NCI-H2081 (cell line): ENCODE measurements at places on chromosomes 16 and 17.

- peak; percentile 90 for DNase-seq
Observed at GRCh38 chr17:18225121-18225641, at the start of gene LLGL1. Gene LLGL1 (plus strand): TSS chr17:18225635. CDS start chr17:18225683, 48 bp downstream.

DNA sequence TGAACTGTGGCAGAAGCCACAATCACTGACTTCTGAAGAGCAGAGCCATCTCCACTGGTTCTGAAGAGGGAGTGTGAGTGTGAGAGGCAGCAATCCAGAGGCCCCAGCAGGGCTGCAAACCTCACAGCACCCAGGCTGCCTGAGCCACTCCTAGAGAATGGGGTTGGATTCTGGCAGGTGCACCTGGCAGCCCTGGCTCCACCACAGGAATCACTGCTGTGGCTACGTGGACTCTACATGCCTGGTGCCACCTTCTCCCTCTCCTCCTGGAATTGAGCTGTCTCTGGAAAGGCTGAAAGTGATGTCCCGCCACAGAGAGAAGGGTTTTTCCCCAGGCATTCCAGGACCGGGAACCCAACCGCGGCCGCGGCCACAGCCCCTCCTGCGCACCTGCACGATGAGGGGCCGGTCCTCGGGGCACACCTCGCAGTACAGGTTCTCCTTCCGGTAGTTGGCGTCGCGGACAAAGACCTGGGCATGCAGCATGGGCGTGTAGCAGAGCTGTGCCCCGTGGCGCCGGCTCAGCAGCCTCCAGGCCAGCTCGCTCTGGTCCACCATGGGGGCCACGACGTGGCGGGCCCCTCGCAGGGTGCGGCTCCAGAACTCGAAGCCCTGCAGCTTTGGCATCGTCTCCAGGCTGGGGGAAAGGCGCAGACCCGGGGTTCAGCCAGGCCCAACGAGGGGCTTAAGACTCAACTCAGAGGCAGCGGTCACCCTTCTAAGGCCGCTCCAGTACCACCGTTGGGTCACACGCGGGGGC is 991 bp downstream of the DUS1L start:
- peak; percentile 48 for DNase-seq

DNA sequence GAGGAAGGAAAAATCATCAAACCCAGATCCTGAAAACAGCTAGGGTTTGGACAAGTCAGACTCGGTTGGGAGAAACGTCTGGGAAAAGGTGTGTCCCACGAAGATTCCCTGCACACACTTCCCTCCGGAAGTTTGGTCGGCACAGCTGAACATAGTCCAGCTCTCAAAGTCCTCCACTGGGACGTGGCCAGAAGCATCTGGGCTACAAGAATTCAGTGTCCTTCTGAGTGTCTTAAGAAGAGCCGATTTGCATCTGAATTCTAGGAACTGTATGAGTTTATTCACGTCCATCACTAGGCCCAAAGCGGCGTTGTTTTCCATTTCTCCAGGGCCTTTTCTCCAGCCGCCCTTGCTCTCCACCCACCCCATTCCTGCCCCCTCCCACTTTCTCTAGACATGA is 109.1 kb downstream of the C17orf67 start:
- no peak for DNase-seq

- DNase-seq: no peak
Observed at GRCh38 chr17:42188749-42189650, 3.7 kb upstream of the HCRT start.

DNA sequence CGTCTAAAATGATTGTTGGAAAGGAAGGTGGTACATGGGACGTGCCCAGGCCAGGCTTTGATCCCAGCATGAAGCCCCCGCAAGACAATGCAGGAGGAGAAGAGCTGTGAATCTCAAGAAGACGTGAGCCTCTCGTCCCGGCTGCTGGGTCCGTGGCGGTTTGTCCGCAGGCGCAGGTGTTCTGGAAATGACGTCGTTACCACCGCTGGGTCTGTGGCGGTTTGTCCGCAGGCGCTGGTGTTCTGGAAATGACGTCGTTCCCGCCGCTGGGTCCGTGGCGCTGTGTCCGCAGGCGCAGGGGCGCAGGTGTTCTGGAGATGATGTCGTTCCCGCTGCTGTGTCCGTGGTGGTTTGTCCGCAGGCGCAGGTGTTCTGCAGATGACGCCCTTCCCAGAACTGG is 14.1 kb downstream of the SPG7 start:
- DNase-seq: no peak
